ENCODE measurements at places on chromosomes 13 and 19.

- no peak for DNase-seq
These were observed 167.9 kb downstream of the LMO7 start for GRCh38 chr13:75804054-75804453.

GRCh38 chr13:102962430-102962829 lies 103.8 kb downstream of the SLC10A2 start:
- DNase-seq, result no peak

DNA sequence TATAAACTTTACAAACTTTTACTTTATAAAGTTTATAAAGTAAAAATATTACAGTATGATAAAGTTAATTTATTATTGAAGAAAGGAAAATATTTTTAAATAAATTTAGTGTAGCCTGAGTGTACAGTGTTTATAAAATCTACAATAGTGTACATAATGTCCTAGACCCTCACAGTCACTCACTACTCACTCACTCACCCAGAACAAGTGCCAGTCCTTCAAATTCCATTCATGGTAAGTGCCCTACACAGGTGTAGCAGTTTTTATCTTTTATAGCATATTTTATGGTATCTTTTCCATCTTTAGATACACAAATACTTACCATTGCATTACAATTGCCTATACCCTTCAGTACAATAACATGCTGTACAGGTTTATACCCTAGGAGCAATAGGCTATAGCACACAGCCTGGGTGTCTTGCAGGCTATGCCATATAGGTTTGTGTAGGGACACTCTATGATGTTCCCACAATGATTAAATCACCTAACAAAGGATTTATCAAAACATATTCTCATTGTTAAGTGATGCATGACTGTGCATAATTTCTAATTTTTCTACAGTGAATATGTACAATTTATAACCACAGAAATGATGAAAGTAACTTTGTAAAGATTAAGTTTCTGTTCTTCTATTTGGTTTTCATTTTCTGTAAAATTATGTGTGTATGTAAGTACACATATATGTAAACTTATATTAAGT lies 98.0 kb downstream of the SPRY2 start:
- DNase-seq, result no peak

DNA sequence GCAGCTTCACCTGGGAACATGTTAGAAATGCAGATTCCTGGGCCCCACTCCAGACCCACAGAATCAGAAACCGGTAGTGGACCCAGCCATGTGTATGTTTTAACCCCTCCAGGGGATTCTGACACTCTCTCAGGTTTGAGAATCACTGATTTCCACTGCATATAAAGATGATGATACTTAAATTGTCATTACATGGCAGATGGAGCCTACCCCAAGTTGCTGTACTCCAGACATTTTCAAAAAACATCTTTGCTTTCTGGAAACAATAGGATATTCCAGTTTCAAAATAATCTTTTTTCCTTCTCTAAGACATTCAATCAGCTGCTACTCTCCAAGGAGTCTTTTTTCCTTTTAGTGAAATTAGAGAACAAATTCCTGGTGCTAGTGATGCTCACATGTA lies 48.6 kb upstream of the RGCC start:
- DNase-seq, result no peak

- no peak for DNase-seq
These were observed 3.9 kb downstream of the CCDC194 start for GRCh38 chr19:17389957-17390664.

DNA sequence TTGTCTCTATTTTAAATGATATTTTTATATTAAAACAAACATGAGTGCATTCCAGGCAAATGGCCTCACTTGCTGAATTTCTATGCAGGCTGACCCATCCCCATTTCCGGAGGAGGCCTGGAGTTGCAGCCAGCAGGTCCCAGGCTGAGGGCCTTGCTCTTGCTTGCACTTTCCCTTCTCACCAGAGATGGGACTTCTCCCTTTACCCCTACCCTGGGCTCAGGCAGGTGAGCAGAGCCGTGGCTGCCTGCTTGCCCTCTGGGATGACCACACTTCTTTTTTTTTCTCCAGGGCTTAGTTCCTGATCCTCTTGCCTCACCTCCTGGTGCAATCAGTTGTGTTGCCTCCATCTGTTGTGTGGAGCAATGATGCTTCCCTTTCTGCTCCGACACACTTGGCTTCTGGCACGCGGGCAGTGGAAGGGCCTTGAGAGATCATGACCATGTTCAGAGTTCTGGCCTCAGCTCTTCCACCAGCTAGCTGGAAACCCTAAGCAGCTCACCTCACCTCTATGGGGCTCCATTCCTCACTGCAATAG lies 11.1 kb upstream of the OLFM4 start:
- no peak for DNase-seq

GRCh38 chr19:28326746-28327145 lies 886.2 kb downstream of the UQCRFS1 start:
- no peak for DNase-seq

DNA sequence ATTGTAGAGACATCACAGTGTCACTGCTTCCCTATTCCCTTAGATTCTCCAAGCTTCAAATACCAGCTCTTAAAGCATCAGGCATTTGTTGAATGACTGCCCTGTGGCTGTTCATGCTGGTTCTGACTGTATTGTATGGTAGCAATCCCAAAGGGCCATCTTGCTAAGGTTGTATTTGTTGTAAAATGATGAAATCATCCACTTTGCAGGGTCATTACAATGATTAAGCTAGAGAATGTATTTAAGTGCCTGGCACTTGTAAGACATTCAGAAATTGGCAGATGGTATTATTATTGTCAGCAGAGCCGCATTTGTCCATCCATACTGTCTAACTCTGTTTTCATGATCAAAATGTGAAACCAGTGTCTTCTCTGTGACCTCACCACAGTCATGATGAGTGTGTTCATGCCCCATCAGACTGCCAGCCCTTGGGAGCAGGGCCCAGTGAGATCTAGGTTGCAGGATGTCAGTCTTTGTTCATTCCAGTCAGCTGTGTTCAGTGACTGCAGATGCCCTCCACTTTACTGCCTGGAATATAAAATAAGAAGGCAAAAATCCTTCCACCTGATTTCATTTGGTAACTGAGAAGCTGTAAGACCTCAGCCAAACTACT lies 86.1 kb downstream of the DHRS12 start:
- peak; percentile 27 for DNase-seq

DNA sequence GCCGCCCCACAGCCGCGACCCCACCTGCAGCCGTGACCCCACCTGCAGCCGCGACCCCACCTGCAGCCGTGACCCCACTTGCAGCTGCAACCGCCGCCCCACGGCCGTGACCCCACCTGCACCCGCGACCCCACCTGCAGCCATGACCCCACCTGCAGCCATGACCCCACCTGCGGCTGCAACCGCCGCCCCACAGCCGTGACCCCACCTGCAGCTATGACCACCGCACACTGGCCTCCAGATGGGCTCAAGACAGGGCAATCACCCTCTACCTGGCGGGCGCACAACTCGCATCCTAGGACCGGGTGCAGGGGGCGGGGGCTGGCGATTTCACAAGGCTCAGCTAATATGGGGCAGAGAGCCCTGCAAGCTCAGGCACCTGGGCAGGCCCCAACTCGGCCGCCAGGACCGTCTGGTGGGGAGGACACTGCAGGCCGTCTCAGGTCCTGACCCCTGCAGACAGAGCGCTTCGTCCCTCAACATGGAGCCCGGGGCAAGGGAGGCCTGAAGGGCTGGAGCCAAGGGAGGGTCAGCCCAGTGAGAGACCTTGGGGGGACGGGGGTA lies 15.1 kb downstream of the SBNO2 start:
- DNase-seq, result no peak

DNA sequence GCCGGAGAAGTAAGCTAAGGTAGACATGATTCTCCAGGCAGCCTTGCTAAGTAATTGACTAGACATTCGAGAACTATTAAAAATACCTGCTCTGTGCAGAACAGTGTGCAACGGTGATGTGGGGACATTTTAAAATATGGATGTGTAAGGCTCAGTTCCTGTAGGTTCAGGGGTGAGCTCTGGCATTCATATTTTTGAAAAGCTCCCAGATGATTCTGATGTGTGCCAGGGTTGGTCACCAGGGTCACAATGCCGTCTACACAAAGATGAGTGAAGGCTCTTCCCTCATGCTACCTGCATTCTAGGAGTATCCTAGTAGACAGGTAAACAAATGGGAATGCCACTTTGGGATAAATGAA lies 702 bp upstream of the EPSTI1 start:
- DNase-seq, result no peak

GRCh38 chr13:90533866-90534265 lies 813.6 kb upstream of the MIR17HG start:
- no peak for DNase-seq

- no peak for DNase-seq
These were observed 1.0 kb downstream of the SMIM24 start for GRCh38 chr19:3479177-3479833.

DNA sequence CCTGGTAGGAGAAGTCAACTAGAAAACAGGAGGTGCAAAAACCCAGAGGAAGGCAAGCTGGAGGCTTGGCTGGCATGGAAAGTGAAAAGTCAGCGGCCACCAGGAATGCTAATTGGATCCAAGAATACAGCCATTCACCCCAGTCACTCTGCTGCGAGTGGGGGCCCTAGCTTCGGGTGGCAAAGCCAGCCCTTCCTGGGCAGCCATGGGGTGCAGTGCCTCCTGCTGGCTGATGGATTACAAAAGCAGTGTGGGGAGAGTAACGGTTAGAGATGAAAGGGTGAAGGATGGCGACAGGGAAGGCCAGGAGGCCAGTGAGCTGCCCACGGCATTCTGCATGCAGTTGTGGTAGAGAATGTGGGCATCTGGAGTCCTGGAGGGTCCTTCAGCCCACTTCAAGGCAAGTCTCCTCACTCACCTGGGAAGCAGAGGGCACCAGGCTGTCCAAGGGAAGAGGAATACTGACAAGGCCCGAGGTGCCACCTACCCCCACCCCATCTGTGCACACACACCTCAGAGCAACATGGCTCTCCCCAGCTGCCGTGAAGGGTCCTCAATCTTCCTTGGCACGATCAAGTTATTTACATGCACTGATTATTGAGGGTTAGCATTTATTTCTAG lies 20.3 kb upstream of the EPHX3 start:
- DNase-seq, result no peak

DNA sequence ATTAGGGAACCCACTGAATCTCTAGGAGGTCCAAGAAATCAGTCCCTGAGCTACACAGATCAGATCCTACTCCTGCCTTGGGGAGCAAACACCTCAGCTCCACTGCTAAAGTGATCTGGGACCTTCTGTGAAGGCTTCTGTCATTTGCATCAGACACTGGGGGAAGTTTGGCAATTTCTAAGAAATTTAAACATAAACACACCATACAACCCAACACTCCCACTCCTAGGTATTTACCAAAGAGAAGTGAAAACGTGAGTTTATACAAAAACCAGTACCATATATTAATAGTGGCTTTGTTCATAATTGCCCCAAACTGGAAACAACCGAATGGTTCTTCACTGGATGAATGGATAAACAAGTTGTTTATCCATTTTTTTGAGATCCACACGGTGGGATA lies 7.3 kb upstream of the TYROBP start:
- DNase-seq, result no peak

GRCh38 chr13:38804536-38804935 lies 117.7 kb downstream of the FREM2 start:
- DNase-seq, result no peak

- no peak for DNase-seq
These were observed 11.2 kb upstream of the OR10H5 start for GRCh38 chr19:15776264-15776663.

DNA sequence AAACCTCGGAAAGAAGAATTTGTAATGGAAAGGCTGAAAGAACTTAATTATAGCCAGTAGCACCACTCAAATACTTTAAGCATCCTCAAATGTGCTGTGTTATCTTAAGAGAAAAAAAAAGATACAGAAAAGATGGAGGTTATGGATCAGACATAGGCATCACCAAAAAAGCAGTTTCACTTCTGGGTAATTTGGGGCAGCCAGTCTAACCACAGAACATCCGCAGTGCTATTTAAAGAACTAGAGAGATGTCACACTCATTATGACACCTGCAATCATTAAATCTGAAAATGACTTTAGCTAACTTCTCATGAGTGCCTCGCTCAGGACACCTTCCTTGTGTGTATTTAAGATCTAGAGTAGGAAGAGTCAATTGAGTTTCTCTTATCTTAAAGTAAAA lies 211.8 kb downstream of the RBM26 start:
- DNase-seq, result no peak

DNA sequence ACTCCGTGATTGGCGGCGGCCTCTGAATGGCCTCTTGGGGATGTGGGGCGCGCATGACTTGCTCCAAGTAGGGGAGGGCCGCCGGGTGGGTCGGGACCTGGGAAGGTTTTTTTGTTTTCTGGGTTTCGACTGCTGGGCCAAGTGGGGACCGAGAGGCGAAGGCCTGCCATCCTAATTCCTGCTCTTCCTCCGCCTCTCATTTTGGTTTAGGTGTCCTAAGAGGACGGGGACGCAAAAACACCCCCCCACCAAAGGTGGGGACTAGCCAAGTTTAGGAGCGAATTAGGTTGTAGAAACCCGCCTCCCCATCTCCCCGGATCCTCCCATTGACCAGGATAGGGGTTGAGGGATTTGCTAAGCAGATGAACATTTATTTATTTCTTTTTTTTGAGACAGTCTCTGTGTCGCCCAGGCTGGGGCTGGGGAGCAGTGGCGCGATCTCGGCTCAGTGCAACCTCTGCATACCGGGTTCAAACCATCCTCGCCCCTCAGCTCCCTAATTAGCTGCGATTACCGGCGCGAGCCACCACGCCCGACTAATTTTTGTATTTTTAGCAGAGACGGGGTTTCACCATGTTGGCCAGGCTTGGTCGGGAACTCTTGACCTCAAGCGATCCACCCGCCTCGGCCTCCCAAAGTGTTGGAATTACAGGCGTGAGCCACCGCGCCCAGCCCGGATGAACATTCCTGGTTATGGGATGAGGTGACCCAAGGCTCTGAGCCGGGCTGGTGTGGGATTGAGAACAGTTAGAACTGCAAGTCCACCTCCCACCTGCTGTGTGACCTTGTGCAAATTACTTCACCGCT lies 838 bp downstream of the PPP2R1A start:
- no peak for DNase-seq

DNA sequence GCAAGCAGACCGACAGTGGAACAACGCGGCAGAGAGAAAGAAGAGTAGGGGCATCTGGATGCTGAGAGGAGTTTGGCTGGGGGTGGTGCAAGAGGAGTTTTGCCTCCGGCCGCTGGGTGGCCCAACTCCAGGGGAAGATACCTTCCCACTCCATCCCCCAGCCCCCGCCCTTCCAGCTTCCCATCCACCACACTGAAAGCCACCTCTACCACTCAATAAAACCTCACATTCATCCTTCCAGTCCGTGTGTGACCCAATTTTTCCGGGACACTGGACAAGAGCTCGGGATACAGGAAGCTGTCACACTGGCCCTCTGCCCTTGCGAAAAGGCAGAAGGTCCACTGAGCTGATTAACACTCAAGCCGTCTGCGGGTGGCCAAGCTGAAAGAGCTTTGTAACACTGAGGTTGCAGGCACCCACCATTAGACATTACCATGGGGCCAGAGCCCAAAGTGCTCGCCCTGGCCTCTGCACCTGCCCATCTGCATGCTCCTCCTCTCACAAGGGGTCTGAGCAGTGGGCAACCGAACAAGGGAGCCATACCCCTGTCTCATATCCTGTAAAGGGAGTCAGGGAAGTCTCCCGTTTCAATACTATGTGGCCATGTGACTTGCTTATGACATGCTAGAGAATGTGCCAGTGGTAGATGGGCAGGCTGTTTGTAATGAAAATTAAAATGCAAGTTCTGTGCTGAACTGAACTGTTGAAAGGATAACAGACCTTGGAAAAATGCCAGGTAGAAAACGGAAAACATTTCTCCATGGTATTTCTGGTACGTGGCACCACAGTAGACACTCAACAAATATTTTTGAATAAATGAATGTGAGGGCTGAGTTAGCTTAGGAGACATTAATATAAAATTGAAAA lies 205.1 kb upstream of the STARD13 start:
- no peak for DNase-seq
